Activated CD8-positive, alpha-beta memory T cell treated with anti-CD3 and anti-CD28 coated beads for 1 hour (primary cell): ENCODE measurements at places on chromosomes 12 and 14.
A peak's percentile ranks its signal among the peaks of the same experiment; 100 is the strongest.

DNA sequence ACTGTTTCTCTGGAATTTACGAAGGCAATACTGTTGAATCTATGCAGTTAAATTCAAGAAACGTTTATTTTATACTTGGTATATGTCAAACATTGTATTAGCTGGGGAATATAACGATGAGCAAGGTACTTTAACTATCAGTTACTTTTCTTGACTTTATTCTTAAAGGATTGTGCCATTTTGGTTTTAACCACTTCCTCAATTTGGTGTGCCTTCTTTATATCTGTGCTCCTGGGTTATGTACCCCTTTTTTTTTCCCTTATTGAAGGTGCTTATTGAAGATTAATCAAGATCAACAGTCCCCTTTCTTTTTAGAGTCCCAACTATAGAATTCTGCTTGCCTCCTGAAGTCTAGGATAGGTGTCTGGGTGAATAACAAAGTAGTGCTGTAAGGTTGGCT, 5.8 kb downstream of the RAB21 start:
- DNase-seq = no peak

DNA sequence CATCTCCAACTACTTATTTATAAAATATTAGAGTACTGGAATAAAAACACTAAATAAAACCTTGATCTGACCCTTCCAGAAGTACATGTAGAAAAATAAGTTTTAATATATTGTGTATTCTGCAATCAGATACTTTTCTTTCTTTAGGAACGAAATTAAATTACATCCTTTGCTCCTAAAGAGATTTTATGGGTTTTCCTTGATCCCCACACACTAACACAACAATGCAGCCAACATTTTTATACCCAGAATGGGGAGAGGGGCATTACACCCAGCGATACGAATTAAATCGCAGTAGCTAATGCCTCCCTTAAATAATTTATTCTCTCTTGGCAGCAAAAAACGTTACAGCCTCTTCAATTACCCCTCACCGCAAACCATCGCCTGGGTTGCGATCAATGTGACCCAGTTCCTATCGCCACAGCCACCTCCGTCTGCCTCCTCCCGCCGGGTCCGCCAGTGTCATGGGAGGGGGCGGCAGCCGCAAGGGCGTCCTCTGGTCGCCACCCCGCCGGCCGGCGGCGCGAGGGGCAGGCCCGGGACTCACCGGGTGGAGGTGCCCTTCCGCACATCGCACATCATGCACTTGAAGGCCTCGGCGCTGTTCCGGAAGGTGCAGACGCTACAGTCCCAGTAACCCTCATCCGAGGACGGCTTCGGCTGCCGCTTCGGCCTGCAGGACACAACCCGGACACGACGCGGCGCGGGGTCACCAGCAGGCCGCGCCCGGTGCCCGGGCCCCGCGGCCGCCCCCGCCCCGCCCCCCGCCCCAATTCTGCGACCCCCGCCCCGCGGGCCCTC, 796 bp downstream of the YAF2 start:
- peak; percentile 27 for DNase-seq

DNA sequence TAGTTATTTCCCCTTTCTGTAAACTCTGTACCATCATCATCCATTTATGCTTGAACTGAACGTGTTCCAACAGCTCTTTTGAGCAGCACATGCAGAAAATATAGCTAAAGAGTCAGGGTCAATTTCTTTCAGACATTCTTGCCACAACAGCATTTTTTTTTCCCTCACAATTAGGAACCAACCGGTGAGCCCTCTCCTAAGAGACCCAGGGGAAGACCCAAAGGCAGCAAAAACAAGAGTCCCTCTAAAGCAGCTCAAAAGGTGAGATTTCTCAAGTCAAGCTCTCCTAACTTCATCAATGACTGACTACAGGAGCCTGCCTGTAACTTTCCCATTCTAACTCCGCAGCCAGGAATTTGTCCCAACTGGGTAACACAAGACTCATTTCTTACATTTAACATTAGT, 3.5 kb downstream of the HMGA2 start:
- no peak for DNase-seq

- peak; percentile 43 for DNase-seq
These were observed 672 bp upstream of the ESR2 start for GRCh38 chr14:64294672-64295413.

GRCh38 chr12:108181095-108181454, 52.0 kb downstream of the WSCD2 start:
- DNase-seq = no peak

- no peak for DNase-seq
These were observed 646 bp upstream of the OR6C4 start for GRCh38 chr12:55548756-55549155.

GRCh38 chr14:74988131-74988530, 14.6 kb upstream of the EIF2B2 start:
- DNase-seq = no peak

DNA sequence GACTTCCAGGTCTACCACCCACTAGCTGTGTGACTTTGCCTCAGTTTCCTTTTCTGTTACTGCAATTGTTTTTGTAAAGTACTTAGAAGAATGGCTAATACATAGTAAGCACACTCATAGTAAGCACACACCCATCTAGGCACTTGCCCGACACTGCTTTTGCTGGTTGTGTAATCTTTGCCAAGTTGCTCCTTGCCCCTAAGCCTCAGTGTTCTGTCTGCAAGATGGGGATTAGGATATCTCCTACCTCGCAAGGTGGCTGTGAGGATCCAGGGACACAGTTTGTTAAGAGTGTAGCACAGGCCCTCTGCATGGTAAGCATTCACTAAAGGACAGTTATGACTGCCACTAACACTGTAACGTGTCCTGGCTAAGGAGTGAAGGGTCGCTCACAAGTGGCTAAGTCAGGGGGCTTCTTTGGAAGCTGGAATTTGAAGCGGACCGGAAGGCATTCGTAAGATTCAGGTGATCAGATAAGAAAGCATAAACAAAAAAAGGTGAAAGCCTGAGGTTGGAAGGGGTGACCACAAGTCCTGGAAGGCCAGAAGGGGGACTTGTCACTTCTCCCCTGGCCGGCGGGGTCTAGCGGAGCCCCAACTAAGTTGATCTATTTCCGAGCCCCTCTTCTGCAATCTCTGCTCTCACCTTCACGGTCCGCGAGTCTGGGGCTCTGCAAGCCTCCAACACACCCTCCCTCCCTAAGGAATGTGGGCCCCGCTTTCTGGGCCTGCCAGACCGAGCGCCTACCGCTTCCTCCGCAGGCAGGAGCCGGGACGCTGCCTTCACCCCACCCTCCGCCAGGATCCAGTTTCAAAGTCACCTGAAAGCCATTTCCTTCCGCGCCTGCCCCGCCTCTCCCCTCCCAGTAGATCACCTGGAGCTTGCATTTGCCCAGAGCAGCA, 1.5 kb upstream of the PLEKHG3 start:
- DNase-seq = no peak

GRCh38 chr12:62757048-62757447, 177.9 kb downstream of the PPM1H start:
- no peak for DNase-seq

- no peak for DNase-seq
These were observed 122.7 kb downstream of the PAPOLA start for GRCh38 chr14:96624661-96625425.

DNA sequence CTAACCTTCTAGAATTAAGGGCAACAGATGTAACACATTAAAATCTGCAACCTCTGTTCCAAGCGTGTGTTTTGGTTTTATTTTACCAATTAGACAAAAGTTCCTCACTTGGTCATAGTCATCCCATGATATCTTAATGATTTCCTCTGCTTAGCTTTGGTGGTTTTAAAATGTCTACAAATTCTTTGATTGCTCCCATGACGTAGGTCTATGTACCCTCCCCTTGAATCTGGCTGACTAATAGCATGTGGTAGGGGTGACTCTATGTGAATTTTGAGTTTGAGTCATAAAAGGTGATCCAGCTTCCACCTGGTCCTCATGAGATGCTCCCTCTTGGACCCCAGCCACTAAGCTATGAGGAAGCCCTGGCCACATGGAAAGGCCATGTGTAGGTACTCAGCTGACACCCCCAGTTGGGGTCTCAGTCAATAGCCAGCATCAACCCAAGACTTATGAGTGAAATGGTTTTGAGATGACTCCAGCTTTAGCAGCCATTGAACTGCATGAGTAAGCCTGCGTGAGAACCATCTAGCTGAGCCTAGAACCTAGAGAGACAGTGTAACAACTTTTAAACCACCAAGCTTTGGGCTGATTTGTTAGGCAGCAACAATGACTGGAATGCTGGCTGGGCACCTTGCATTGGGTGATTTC, 247.1 kb downstream of the MSRB3 start:
- no peak for DNase-seq

DNA sequence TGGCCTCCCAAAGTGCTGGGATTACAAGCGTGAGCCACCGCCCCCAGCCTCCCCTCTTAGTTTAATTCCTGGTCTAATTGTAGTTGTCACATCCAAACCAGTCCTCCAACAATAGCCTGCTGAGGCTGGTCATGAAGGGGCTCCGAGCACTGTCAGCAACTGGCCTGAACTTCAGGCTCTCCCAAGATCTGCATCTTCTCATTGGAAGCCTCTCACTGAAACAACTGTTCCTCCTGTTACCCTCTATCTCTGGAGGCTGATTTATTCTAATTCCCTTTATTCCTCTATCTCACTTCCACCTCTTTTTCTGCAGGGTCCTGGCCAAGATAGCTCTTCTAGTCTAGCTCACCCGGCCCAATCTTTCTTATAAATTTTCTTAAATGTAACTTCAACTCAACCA, 89.4 kb downstream of the DUSP16 start:
- no peak for DNase-seq

DNA sequence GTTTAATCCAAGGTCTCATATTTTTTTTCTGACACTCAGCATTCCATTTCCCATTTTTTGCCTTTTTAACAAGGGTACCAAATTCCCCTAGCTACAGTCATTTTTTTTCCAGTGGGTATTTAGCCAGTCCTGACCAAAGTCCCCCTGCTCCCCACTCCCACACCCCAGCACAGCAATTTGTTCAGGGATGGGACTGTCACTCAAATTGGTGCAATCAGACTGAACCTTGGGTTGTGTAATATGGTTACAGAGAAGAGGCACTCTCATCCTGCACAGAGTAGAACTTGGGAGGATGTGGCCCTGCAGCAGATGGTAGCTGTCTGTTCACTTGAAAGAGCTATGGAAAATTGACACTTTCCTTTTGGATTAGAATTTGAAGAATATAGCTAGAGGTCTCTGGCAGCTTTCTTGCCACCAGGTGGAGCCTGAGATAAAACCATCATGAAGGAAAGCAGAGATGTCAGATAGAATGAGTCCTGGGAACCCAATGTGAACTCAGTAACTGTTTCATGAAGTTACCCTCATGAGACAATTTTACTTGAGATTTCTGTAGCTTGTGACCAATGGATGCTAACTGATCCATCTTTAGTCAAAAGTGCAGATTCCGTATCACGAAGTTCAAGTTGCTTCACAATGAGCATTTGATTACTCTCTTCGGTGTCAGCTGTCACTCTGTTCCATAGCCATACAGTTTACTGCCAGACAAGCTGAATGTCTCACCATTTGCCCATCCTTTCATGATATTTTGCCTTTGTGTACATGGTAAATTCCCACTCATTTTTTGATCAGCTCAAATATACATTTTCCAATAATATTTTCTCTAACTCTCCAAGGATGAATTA, 394.0 kb upstream of the SYT1 start:
- DNase-seq = no peak

GRCh38 chr14:54589076-54589475, 22.1 kb downstream of the SAMD4A start:
- DNase-seq = no peak

DNA sequence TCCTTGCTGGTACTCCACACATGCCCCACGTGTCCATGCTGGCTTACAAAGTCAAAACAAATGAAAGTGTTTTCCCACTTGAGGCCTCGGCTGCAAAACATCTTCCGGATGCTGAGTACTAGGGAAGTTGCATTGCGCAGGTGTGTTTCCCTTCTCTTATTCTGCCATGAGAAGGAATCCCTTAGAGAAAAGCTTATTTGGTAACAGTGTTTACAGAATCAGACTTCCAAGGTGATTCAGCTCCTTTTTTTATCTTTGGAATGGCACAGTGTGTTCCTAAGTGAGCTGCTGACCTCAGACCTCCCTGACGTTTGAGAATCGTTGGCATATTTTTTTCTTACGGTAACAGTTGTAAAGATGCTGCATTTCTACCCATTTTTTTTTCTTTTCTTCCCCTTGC, 211.3 kb downstream of the ESR2 start:
- no peak for DNase-seq

- no peak for DNase-seq
These were observed 192.8 kb upstream of the EEA1 start for GRCh38 chr12:93121729-93122488.

- DNase-seq = no peak
These were observed 38.0 kb downstream of the TMEM120B start for GRCh38 chr12:121750507-121750955.

- no peak for DNase-seq
These were observed 730 bp downstream of the CLSTN3 start for GRCh38 chr12:7130701-7131501.

DNA sequence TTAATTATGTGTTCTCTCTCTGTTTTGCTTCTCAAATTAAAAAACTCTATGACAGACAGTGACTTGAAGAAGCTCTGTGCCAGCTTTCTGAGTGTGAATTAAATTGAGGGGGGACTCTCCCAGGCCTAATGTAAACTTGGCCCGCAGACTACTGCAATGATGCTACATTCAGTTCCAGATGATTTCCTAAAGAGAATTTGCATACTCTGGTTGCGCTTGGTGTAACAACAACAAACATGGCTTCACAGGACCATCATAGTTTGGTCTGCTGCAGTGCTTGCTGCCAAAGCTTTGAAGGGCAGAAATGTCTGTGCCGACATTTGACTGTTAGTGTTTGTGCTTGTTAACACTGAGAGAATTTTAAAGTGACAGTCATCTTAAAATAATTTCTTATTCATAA, 25.0 kb downstream of the CFAP54 start:
- no peak for DNase-seq

- no peak for DNase-seq
These were observed 169.1 kb downstream of the TSPAN9 start for GRCh38 chr12:3246253-3246652.

DNA sequence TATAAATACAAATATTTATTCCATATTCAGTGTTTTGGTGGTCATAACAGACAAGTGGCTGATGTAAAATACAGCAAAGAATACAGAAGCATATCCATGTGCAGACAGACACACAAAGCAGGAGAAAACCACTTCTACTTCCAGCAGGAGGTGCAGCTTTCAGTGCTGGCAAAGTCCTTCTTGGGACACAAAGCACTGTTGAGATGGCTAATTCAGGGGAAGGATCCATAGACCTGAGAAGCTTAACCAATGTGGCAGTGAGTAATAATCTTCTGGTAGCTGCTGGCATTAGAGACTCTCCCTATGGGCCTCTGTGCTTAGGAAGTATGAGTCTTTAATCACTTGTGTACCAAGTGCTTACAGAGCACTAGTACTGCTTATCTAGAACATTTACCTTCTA, 26.8 kb downstream of the AMN1 start:
- DNase-seq = no peak

DNA sequence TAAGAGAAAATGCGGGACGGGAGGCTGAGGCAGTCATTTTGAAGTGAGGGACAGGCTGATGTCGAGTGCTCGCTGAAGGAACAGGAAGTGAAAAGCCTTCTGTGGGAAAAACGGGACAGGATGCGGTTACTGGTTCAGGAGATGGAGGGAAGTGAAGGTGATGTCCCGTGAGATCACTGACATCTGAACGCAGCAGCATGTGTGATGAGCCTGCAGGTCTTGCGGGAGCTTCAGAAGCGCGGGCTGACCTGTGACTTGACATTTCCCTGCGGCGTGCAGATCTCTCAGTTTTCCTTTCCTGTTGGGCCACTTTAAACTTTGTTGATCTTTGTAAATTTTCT, 77.8 kb downstream of the DDX51 start:
- DNase-seq = no peak
